CD4-positive, alpha-beta T cell treated with Interleukin-4 for 4 hours (primary cell): ENCODE measurements at places on chromosomes 12 and 14.

GRCh38 chr14:98334186-98334585 is 937.8 kb downstream of the BCL11B start:
- no peak for DNase-seq

DNA sequence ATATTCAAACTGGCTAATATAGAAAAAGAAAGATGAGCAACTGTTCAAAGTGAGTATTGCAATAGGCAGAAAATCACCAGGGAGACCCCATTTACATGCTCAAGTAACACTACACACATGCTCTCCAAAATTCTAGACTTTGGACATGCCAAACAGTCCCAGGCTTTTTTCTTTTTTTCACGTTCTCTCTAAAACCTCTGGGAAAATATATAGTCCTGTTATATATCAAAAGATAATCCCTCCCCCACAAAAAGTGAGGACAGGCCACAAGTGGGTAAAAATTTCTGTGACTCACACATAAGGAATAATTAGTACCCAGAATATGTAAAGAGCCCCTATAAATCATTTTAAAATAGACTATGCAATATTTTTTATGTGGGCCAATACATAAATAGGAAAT is 55.2 kb downstream of the EFCAB11 start:
- no peak for DNase-seq

- DNase-seq: no peak
These were observed 18.7 kb upstream of the CREBL2 start for GRCh38 chr12:12592930-12593329.

GRCh38 chr12:75130811-75131210 is 78.8 kb downstream of the KCNC2 start:
- DNase-seq: no peak

DNA sequence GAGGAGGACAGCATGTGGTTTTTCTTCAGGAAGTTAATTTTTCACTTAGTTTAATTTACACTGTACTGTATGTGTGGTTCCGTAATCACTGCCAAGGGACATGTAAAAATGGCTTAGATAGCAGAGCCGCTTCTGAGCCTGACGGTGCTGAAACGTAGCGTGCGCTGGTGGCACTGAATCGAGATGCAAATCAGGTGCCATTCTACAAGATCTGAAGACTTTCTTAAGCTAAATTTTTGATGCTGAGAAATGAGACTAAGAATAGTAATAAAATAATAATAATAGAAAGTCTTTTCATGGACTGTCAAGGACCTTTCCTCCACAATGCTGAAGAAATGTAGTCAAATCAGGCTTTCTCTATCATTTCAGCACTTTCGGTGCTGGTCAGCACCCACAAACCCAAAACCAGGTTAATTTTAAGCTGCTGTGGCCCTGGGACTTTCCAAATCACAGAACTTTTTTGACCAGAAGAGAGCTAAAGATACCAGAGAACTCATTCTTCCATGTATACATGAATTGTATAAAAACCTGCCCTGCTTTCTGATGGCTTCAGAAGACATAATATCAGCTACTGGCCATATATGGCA is 183.3 kb upstream of the LMO3 start:
- no peak for DNase-seq

GRCh38 chr12:91219511-91219910 is 36.9 kb upstream of the DCN start:
- DNase-seq: no peak

- no peak for DNase-seq
These were observed 52.8 kb downstream of the HMGA2 start for GRCh38 chr12:65876898-65877721.

GRCh38 chr12:66048218-66048834 is 82.2 kb downstream of the LLPH start:
- DNase-seq: no peak

GRCh38 chr12:73531752-73532151 is 1005.9 kb upstream of the ATXN7L3B start:
- no peak for DNase-seq

GRCh38 chr14:22202313-22202712 is 386.7 kb downstream of the DAD1 start:
- no peak for DNase-seq

GRCh38 chr12:67772267-67773169 is 124.0 kb downstream of the DYRK2 start:
- DNase-seq: no peak

DNA sequence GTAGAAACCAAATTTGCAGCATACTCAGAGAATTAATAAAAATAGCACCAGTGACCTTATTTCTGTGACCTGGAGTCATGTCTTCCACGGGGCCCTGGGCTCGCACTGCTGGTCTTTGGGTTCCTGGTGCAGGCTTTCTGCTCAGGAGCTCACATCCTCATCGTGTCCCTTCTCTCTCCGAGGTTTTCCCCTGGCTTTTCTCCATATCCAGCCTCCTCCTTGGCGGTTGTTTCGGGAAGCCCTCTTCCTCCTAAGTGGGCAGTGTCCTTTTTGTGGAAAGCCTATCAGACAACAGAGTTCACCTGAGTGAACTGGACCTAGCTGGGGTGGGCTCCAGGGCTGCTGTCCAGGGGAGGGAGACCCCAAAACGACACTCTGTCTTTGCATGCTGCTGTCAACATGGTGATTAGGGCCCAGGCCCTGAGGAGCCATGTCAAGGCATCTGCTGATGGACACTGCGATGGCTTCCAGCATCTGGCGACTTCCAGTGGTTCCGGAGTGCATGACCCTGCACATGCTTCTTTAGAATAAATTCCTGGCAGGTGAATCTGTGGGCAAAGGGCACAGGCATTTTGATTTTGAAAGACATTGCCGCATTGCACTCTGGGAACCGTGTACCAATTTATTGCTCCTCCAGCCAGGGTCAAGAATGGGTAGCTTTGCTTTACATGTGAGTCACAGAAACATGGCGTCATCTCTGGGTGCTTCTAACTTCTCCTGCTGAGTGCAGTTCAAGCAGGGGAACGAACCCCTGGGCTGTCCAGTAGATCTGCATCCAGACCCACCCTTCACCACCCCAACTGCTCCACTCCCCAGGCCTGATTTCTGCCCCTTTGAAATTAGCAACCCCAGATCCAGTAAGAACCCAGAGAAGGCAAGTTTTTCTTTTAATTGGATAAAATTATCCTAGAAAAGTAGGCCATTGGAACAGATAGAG is 136.8 kb downstream of the ADGRD1 start:
- DNase-seq: no peak

DNA sequence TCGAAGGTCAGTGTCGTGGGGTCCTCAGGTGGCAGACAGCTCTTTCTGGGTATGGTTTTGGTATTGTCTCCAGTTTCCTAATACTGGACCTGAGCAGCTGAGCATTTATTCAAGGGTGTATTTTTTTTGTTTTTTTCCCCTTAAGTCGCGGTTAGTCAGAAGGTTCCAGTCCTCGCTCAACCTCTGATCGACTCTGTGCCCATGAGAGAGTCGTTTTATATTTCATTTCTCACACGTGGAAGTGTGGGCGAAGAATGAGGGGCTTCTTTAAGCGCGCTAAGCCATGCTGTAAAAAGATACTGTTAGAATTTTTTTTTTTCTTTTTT is 499 bp downstream of the MIPOL1 start:
- DNase-seq: no peak

DNA sequence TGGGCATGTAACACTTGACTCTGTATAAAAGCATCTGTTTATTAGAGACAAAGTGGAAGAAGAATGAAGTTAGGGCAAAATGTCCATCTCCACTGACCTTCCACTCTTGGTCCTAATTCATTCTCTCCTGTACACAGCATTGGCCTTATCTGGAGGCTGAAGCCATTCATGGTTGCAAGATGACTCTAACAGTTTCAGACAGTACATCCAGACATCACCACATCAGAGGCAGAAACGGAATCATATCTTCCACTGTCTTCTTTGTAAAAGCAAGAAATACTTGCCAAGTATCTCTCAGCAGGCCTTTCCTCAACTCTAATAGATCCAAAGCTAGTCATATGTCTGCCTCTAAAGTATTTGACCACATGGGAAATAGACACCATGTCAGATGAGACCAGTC is 41.1 kb downstream of the PTHLH start:
- DNase-seq: no peak

GRCh38 chr14:104438166-104438887 is 141.2 kb upstream of the C14orf180 start:
- DNase-seq: no peak

GRCh38 chr14:55547650-55548315 is 32.2 kb upstream of the KTN1 start:
- no peak for DNase-seq

DNA sequence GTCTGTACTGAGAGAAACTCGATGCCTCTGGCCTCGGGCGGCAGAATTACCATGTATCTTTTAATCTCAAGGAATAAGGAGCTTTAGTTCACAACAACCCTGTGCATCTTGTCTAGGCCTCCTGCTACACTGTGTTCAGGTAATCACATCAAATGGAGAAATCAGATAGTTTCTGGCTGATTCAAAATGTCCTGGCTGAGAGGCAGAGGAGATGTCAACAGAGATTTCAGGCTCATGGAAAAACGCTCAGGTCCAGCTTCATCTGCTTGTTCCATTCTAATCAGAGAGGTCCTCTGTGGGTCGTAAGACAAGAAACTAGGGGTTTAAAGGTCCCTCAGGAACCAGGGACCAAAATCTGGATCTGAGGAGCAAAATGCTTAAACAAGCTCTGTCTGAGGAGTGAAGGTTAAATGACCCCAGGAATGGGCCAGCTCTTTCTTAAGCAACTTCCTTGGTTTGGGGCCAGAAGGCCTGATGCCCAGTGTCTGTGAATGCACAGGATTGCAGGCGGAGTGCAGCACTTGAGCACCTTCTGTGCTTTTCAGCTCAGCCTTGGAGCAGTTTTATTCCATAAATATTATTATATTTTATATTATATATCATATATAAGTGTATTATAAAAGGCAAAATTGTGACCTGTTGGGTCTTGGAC is 170.2 kb upstream of the PRICKLE1 start:
- DNase-seq: no peak

DNA sequence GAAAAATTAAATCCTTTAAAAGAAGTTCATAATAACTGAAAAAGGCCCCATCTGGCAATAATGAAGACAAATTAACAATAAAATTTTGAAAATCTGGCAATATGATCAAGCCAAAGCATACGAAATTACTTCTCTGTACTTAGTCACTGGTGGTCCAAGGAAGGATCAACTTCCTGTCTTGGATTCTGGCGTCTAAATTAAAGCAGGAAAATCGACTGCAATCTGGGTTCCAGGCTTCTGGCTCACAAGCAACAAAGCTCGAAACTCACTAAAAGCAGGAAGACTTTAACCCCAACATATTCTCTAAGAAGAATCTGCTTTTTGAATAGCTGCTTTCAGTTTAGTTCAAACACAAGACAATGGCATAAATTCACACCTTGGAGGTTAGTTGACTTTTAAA is 49.7 kb downstream of the LRIG3 start:
- no peak for DNase-seq

DNA sequence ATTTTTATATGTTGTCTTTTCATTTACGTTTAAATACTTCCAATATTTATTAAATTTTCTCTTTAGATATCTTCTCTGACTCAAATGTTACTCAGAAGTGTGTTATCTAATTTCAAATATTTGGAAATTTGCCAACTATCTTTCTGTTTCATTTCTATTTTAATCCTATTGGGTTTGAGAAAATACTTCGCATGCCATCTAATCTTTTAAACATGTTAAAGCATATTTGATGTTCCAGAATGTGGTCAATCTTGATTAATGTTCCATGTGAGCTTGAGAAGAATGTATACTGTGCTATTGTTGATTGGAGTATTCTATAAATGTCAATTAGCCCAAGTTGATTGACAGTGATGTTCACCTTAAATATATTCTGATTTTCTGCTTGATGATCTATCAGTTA is 11.9 kb upstream of the DCN start:
- no peak for DNase-seq

GRCh38 chr14:58428118-58428683 is 682 bp downstream of the KIAA0586 start:
- DNase-seq: peak; percentile 28

DNA sequence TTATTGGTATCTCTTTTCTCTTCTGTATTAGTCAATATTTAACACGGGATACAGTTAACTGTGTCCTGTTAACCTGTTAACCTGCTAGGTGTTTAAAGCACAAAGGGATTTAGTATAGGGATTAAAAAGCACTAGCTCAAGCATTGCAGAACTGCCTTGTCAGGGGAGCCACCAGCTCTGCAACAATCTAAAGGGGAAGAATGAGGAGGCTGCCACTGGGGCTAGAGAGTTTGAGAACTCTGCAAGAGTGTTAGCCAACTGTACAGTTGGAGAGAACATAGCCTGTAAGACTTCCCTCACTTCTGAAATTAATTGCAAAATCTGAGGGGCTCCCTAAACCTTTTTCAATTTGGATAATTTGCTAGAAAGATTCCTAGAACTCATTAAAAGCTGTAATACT is 6.5 kb upstream of the VRK1 start:
- DNase-seq: no peak

GRCh38 chr12:98719515-98720504 is 74.7 kb downstream of the APAF1 start:
- no peak for DNase-seq

DNA sequence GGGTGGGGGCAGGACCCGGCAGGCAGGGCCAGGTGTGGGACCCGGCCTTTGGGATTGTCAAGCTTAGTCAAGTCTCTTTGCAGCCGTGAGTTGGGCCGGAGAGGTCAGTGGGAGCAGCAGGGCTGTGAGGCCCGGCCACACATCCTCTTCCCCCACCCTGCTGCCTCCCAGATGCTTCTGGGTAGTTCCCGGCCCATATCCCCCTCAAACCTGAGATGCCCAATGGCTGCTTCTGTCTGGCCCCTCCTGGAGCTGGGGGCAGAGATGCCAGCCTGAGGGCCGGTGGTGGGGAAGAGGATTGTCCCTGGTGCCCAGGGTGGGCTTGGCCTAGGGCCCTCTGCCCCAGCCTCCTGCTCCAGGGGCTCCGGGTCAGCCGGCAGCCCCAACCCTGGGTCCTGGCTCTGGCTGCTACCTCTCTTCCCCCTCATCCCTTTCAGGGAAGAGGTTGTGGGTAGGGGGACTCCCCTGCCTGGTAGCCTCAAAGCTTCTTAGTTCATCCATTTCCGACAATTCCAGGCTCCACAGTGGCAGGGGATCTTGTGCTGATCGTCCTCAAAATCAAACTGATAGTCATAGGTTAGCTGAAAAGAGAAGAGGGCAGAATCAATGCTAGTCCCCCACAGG is 2.8 kb upstream of the PRKAG1 start:
- DNase-seq: no peak

- DNase-seq: peak; percentile 1
These were observed 136.1 kb upstream of the WSCD2 start for GRCh38 chr12:107992870-107993451.

- no peak for DNase-seq
These were observed 34.9 kb upstream of the CTDSP2 start for GRCh38 chr12:57881475-57881874.

DNA sequence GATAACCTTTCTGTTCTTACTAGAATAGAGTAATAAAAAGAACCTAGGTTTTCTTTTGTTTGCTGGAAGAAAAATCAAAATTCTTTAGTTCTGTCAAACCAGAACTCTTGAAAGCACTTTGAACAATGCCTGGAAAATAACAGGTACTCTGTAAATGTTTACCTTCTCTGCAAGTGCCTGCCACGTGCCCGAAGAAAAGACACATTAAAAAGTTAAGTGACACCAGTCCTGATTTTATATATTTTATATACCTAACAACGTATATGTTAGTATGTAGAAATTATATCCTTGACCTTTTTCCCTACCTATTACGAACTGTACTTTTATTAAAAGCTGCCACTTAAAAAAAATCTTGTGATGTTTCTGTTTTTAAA is 976 bp downstream of the THAP2 start:
- DNase-seq: no peak
